ENCODE measurements at places on chromosomes 13 and 19. TPM values are rescaled to one million over a fixed set of nuclear protein-coding genes. Genes with fewer than 3 reads are reported as not detected.

The KIR2DL3 gene
- total RNA-seq: not detected

The ZNF428 gene
- total RNA-seq: 42.2 TPM

The CALR3 gene
- total RNA-seq: not detected

The KLC3 gene
- total RNA-seq: not detected

GRCh38 chr13:72261732-72262131 is 394.7 kb upstream of the DACH1 start:
- no peak for DNase-seq

DNA sequence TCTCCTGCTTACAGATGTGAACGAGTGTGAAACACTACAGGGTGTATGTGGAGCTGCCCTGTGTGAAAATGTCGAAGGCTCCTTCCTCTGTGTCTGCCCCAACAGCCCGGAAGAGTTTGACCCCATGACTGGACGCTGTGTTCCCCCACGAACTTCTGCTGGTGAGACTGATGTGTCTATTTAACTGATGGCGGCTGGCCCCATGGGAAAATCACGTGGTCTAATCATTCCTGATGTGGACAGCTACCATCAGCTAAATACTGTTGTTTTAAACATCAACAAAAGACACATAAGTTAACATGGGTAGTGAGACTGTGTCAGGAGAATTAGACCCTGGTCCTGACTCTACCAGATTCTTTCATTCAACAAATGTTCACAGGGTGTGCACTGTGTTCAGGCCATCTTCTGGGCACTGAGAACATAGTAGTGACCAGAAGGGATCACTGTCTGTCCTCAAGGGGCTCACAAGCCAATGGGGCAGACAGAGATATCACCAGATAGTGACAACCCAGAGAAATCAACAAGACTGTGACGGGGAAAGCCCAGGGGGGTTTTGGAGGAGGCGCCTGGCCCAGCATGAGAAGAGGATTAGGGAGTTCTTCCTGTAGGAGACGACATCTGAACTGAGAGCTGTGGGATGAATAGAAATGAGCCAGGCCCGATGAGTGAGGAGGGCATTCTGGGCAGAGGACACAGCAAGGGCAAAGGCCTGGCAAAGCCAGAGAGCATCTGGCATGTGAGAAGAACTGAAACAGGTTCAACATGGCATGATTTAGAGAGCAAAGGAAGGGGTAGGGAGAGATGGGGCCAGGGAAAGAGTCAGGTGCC is 18.4 kb downstream of the LTBP4 start:
- no peak for DNase-seq

DNA sequence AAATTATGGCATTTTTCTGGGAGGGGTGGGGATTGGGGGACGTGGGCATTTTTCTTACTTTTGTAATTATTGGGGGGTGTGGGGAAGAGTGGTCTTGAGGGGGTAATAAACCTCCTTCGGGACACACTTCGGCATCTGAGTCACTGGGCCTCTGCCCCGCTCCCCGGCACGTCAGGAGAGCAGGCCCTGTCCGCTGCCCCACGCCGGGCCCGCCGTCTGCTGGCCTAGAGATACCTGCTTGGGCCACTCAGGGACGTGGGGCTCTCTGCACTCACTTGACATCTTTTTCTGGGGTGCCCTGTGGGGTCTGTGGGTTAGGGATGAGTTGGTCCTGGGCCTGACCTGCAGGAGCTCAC is 3.5 kb upstream of the FTL start:
- no peak for DNase-seq

DNA sequence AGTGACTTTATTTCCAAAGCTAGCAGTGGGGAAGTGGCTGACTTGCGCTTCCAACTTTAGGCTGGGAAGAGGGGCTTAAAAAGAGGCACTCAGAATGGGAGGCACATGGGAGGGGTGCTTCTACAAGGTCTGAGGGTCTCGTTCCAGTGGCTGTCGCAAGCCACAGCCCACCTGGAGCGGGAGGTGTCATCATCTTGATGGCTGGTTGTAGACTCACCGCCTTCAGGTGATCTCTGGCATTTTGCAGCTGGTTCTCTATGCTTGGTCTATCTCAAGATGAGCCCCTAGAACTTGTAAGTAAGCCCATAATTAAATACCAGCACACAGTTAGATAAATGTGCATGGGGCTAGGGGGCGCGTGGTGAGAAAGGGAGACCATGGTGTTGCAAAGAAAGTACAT is 9.2 kb downstream of the TEX29 start:
- no peak for DNase-seq

- DNase-seq: no peak
Observed at GRCh38 chr19:52743091-52743490, 8.2 kb upstream of the ZNF611 start.
